Neural crest cell (in vitro differentiated cells): ENCODE measurements at places on chromosomes 12 and 14. TPM values are rescaled to one million over a fixed set of nuclear protein-coding genes. Genes with fewer than 3 reads are reported as not detected.

The SLC17A8 gene
- not detected in 2 replicates for total RNA-seq

The SERPINA1 gene
- not detected in 2 replicates for total RNA-seq

The HPD gene
- total RNA-seq: 0.21 TPM in 1 of 2 replicates, not detected in the other

The IL31 gene
- total RNA-seq: not detected in 2 replicates

The LGR5 gene
- total RNA-seq: 8.0 and 10.3 TPM in 2 replicates

The NR4A1 gene
- 51.0 and 52.8 TPM in 2 replicates for total RNA-seq

The ARG2 gene
- 19.1 and 22.2 TPM in 2 replicates for total RNA-seq

GRCh38 chr14:90810806-90811205 is 5.4 kb downstream of the TTC7B start:
- DNase-seq: no peak
- peak overlapping the region; percentile 2 for H3K4me3 ChIP-seq
- peaks cover 42% of the 10 kb centered on the region for H3K4me1 ChIP-seq
- no peaks in the 10 kb centered on the region for H3K36me3 ChIP-seq

DNA sequence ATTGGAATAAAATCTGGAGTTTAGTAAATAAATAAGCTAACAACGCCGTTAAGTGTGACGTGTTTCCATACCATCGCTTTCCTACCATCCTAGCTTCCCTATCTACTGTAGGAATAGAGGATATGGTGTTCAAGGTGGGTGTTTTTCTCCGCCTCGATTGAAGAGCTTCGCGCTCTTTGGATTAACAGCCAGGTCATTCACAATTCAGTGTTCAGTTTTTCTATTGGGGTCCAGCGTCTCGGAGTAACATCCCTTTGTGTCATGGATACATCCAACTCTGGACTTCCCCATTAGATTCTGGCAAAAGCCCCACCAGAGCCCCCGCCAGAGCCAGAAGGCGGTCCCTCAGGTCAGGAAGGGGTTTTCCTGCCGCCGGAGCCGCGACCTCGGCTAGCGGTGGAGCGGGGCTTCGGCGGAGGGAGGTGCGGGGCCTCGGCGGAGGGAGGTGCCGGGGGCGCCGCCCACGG is 1.2 kb upstream of the SRGAP1 start:
- peak overlapping the region; percentile 54 for H3K27ac ChIP-seq
- H3K4me3 ChIP-seq: peak overlapping the region; percentile 82
- no peaks in the 10 kb centered on the region for H3K36me3 ChIP-seq
- H3K27me3 ChIP-seq: no peaks in the 10 kb centered on the region
- no peak for DNase-seq

DNA sequence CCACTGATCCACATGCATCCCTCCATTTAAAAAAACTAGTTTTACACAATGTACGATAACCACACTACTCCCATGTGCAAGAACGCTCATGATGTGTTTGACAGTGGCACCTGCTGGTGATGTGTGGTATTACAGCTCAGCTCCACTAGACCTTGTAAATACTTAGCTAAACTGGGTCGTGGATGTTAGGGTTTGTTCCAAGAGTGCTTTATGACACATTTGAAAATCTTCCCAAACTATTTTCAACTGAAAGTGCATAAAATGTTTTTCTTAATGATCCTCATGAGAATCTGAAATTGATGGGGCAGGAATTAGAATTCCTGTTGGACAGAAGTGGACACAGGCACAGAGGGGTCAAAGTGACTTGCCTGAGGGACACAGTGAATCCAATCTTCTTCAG is 99.2 kb downstream of the SCARB1 start:
- H3K27ac ChIP-seq: no peak overlapping the region
- H3K27me3 ChIP-seq: peaks cover 16% of the 10 kb centered on the region
- peaks cover 7% of the 10 kb centered on the region for H3K36me3 ChIP-seq
- H3K4me3 ChIP-seq: no peak overlapping the region

- H3K27me3 ChIP-seq: no peaks in the 10 kb centered on the region
- no peak overlapping the region for H3K27ac ChIP-seq
- peak; percentile 56 for DNase-seq
- no peaks in the 10 kb centered on the region for H3K36me3 ChIP-seq
- H3K4me3 ChIP-seq: peak overlapping the region; percentile 85
Measured at GRCh38 chr12:642633-643474, 20.4 kb downstream of the NINJ2 start.

GRCh38 chr14:69850086-69850735 is 29.0 kb upstream of the SMOC1 start:
- peaks cover 75% of the 10 kb centered on the region for H3K4me1 ChIP-seq
- H3K27me3 ChIP-seq: no peaks in the 10 kb centered on the region
- H3K36me3 ChIP-seq: no peaks in the 10 kb centered on the region
- peak overlapping the region; percentile 93 for H3K27ac ChIP-seq

DNA sequence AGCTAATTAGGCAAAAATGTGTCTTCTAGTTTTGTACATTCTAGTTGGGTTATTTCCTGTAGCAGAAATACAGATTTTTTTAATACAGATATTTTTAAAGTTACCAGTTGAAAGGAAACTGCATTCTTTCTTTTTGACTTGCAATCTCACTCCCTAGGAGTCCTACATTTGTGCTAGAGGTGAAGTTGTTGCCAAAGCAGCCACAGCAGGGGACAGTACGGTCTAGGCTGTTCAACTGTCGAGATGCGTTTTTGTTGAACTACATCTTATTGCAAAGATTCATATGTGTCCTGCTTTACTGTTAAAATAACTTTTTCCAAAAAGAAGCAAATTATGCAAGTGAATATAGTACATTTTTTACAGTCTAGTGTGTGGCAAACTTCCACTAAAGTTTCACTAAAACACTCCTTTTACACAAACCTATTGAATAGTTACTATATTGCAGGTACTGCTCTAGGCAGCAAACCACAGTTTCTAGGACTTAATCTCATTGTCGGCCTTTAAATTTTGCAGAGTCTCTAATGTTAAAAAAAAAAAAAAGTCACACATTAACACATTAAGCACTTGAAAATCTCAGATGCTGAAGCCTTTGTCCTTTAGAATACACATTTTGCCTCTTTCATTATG is 30.2 kb upstream of the SRGAP1 start:
- H3K4me3 ChIP-seq: no peak overlapping the region
- no peaks in the 10 kb centered on the region for H3K4me1 ChIP-seq
- H3K27ac ChIP-seq: no peak overlapping the region
- no peaks in the 10 kb centered on the region for H3K36me3 ChIP-seq
- no peak for DNase-seq

- DNase-seq: no peak
- peak overlapping the region; percentile 35 for H3K4me3 ChIP-seq
Measured at GRCh38 chr12:93592641-93593406, 20.3 kb downstream of the SOCS2 start.

DNA sequence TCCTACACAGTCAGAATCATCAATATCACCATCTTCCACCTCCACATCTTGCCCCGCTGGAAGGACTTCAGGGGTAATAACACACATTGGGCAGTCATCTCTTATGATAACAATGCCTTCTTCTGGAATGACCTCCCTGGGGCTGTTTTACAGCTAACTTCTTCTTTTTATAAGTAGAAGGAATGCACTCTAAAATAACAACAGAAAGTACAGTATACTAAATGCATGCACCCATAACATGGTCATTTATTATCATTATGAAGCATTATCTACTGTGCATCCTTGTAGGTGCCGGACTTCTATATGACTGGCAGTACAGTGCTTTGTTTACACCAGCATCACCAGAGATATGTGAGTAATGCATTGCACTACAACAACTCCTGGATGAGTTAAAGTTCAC is 19.0 kb upstream of the NUAK1 start:
- H3K4me3 ChIP-seq: no peak overlapping the region
- no peaks in the 10 kb centered on the region for H3K4me1 ChIP-seq
- no peaks in the 10 kb centered on the region for H3K27me3 ChIP-seq
- no peaks in the 10 kb centered on the region for H3K36me3 ChIP-seq
- DNase-seq: no peak

DNA sequence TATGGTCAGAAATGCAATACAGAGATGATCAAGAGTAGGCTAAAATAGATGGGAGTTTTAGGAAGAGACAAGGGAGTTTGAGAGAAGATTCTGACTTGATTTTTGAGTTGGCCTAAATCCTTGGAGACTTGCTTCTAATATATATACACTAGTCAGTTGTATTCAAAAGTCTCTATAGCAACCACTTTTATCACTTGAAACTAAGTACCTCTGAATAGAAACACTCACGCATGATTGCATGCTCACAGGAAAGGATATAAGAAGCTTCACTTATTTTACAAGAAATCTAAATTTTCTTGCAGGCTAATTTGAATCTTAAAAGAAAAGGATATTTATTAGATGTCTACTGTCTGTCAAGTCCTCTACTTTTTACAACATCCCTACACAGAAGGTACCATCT is 316.8 kb downstream of the SNAPC1 start:
- no peaks in the 10 kb centered on the region for H3K36me3 ChIP-seq
- DNase-seq: no peak
- H3K4me3 ChIP-seq: no peak overlapping the region
- no peak overlapping the region for H3K27ac ChIP-seq
- peaks cover 11% of the 10 kb centered on the region for H3K4me1 ChIP-seq
- H3K27me3 ChIP-seq: no peaks in the 10 kb centered on the region

GRCh38 chr12:51359851-51360250 is 13.4 kb upstream of the CELA1 start:
- no peak overlapping the region for H3K27ac ChIP-seq
- no peak overlapping the region for H3K4me3 ChIP-seq
- H3K36me3 ChIP-seq: no peaks in the 10 kb centered on the region
- peaks cover 22% of the 10 kb centered on the region for H3K4me1 ChIP-seq

DNA sequence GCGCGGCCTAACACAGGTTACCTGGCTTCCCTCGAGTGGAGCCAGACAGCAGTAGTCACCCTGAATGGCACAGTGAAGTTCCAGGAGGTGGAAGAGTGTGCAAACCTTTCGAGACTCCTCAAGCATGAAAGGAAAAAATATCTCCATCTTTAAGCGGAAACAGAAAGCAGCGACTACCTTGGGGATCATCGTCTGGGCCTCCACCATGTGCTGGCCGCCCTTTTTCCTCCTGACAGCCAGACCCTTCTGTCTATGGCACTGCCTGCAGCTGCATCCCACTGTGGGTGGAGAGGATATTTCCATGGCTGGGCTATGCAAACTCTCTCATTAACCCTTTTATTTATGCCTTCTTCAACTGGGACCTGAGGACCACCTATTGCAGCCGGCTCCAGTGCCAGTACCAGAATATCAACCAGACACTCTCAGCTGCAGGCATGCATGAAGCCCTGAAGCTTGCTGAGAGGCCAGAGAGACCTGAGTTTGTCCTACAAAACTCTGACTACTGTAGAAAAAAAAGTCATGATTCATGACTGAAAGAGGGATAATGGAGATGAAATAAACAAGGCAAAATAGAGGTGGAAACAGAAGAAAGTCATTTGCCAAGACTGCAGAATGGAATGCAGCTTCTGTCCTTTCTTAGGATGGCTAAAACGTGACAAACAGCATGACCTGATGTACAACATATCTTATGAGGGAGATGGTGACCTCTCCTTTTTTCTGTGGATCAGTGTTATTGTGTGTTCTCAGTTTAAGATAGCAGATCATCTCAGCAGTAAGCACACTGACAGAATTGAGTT is 2.4 kb upstream of the HEBP1 start:
- H3K27me3 ChIP-seq: peaks cover 31% of the 10 kb centered on the region
- H3K4me1 ChIP-seq: peaks cover 23% of the 10 kb centered on the region
- no peaks in the 10 kb centered on the region for H3K36me3 ChIP-seq
- peak overlapping the region; percentile 84 for H3K4me3 ChIP-seq
- no peak overlapping the region for H3K27ac ChIP-seq

GRCh38 chr12:98894412-98895085 is 249.5 kb downstream of the APAF1 start:
- peak overlapping the region; percentile 85 for H3K4me3 ChIP-seq
- peaks cover 93% of the 10 kb centered on the region for H3K27me3 ChIP-seq

DNA sequence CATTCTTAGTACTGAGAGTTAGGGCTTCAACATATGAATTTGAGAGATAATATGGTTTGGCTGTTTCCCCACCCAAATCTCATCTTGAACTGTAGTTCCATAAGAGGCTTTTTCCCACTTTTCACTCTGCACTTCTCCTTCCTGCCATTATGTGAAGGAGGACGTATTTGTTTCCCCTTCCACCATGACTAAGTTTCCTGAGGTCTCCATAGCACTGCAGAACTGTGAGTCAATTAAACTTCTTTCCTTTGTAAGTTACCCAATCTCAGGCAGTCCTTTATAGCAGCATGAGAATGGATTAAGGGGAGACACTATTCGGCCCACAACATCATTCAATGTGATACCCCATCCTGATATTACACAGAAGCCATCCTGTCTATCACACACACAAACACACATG is 36.8 kb upstream of the ALG10B start:
- H3K27me3 ChIP-seq: no peaks in the 10 kb centered on the region
- DNase-seq: no peak
- no peaks in the 10 kb centered on the region for H3K4me1 ChIP-seq
- H3K4me3 ChIP-seq: no peak overlapping the region
- H3K36me3 ChIP-seq: peaks cover 2% of the 10 kb centered on the region
- no peak overlapping the region for H3K27ac ChIP-seq

DNA sequence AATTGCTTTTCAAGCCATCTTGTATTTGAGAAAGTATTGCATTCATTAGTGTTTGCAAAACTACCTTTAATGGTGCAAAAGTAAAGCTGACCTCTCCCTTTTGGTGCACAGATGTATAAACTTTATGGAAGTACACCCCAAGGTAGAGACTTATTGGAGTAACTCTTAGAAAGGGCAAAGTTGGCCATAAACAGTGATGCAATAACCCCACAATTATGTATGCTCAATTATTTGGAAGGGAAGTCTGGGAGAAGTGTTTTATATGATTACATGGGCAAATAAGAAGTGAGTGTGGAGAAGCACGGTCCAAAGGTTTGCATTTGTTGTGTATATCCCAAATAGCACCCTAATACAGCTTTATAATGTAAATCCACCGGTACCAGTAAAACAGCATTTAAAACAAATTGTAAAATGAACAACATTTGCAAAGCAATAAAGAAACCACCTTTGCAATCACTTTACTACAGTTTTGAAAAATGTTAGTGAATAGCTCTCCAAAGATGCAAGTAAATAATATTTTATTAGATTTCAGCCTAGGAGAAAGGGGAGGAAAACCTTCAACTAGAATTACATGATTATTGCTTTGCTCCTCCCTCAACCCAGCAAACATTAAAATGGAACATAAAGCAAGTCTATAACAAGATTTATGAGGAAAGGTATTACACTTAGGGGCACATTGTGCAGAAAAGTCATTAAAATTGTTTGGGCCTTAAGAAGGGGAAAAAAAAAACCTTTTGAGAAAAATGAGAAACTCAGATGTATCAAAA is 70.5 kb downstream of the HMGA2 start:
- H3K27ac ChIP-seq: peak overlapping the region; percentile 91
- peaks cover 82% of the 10 kb centered on the region for H3K4me1 ChIP-seq
- H3K4me3 ChIP-seq: no peak overlapping the region

- DNase-seq: no peak
- no peak overlapping the region for H3K27ac ChIP-seq
- H3K36me3 ChIP-seq: no peaks in the 10 kb centered on the region
- no peaks in the 10 kb centered on the region for H3K27me3 ChIP-seq
- H3K4me1 ChIP-seq: peaks cover 47% of the 10 kb centered on the region
Measured at GRCh38 chr12:7973457-7973825, 37.5 kb upstream of the SLC2A3 start.
